GDM1 (cell line): ENCODE measurements at places on chromosomes 4 and X.

- no peak for DNase-seq
These were observed 1.1 kb downstream of the CTBP1 start for GRCh38 chr4:1247864-1248244.

GRCh38 chrX:48538641-48539344 lies 721 bp upstream of the TBC1D25 start:
- no peak for DNase-seq

DNA sequence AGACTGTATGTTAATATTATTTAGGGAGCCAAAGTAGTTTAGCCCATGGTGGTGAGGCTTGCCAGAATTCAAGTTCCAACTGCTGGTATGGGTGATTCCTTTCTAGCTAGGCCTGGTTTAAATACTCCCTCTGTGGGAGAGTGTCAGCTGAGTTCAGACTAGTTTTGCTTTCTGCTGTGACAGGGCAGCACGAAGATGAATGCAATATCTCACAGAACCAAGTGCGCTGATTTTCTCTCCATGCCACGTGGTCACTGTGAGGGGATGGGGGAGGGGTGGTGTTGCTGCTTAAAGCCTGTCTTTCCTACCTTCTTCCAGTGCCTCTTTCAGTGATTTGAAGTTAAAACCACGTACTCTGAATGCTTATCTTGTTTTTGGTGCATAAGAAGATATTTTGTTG lies 445.7 kb upstream of the CXorf51B start:
- DNase-seq = no peak

- DNase-seq = no peak
These were observed 300.8 kb downstream of the ZNF674 start for GRCh38 chrX:46244451-46244850.

- no peak for DNase-seq
These were observed 11.8 kb downstream of the SUPT20HL1 start for GRCh38 chrX:24372021-24372763.

GRCh38 chr4:136867465-136867864 lies 664.8 kb downstream of the PCDH18 start:
- DNase-seq = no peak
